ENCODE measurements at places on chromosomes 12 and 14. TPM values are rescaled to one million over a fixed set of nuclear protein-coding genes. Genes with fewer than 3 reads are reported as not detected.

Gene PRB2
- not detected for polyA plus RNA-seq

Gene BIN2
- polyA plus RNA-seq, result not detected

Gene A2M
- polyA plus RNA-seq, result 104 TPM

DNA sequence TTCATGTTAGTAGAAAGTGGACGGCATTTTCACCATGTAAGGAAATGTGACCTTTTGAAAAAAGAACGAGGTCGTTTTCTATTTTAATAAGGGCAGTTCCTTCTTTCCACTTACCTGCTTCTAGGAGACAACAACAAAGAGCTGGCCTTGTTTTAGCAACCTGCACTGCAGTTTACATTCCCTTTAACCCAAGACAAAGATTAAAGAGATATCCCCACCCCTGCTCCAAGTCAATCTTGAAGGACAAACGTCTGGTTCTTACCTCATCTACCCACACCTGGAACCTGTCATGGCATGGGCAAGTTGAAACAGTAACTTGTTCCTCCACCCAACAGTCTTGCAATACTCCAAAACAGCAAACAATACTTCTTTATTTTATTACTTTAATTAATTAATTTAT lies 32.7 kb downstream of the ZCCHC8 start:
- H3K27me3 ChIP-seq, result no peaks in the 10 kb centered on the region
- no peak overlapping the region for H3K4me3 ChIP-seq
- no peak overlapping the region for H3K27ac ChIP-seq
- peaks cover 4% of the 10 kb centered on the region for H3K4me1 ChIP-seq

DNA sequence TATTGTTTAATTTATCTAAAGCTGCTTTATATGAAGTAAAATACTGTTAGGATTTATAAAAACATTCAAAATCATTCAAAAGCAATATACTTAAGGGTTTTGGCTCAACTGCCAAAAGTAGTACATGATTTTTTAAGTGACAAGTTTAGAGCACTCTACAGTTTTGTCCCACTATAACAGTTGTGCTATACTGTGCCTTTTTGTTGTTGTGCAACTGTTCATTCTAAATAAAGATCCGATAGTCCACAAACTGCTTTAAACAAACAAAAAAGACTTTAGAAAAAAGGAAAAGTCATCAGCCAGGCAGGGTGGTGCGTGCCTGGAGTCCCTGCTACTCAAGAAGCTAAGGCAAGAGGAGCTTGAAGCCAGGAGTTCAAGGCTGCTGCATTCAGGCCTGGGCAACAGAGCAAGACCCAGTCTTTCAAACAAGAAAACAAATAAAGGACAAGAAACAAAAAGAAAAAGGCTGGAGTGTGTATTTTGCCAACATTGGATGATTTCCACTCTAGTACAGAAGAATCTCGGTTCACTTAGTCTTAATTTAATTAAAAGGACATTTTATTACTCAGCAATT lies 7.3 kb downstream of the C2CD5 start:
- no peaks in the 10 kb centered on the region for H3K36me3 ChIP-seq
- H3K4me1 ChIP-seq, result peaks cover 3% of the 10 kb centered on the region
- H3K4me3 ChIP-seq, result no peak overlapping the region
- H3K27ac ChIP-seq, result no peak overlapping the region
- no peak for DNase-seq
- H3K27me3 ChIP-seq, result no peaks in the 10 kb centered on the region

GRCh38 chr12:122003651-122004611 lies 17.8 kb upstream of the BCL7A start:
- H3K27me3 ChIP-seq, result no peaks in the 10 kb centered on the region
- peaks cover 11% of the 10 kb centered on the region for H3K4me1 ChIP-seq
- no peak for DNase-seq
- no peaks in the 10 kb centered on the region for H3K36me3 ChIP-seq
- H3K4me3 ChIP-seq, result no peak overlapping the region

DNA sequence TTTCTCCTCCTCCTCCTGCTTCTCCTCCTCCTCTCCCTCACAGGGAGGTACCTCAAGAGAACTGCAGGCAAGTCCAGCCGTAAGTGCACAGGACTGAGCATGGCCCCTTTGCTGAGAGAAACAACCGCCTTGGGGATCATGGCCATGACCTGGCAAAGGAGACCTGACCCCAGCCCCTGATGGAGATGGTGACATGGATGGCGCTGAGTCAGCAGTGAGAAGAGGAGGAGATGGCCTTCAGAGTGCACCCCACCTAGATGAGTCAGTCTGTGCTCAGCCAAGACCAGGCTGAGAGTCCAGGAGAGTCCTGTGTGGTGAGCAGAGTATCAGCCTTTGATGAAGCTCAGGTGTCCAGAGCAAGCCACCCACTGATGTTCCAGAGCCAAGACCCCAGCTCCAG lies 36.4 kb downstream of the MEG3 start:
- H3K36me3 ChIP-seq, result no peaks in the 10 kb centered on the region
- H3K4me1 ChIP-seq, result no peaks in the 10 kb centered on the region
- no peak overlapping the region for H3K27ac ChIP-seq
- DNase-seq, result no peak

DNA sequence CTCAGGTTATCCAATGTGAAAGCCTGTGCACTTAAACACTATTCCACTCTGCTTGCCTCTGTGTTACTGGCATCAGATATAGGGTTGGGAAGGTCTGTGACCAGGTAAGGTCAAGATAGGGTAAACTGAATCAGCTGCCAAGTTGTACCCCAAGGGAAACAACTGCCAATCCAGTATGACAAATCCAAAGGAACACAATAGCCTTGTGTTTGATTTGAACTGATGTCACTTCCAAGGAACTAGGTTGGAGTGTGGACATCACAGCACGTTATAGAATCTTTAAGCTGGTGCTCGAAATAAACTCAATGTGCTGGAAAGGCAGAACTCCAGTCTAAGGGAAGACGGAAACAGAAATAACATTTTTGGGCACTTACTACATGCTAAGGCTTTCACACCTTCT lies 223.4 kb upstream of the BTG1 start:
- H3K4me1 ChIP-seq, result peaks cover 11% of the 10 kb centered on the region
- no peaks in the 10 kb centered on the region for H3K36me3 ChIP-seq
- DNase-seq, result no peak
- H3K27me3 ChIP-seq, result no peaks in the 10 kb centered on the region

- H3K27ac ChIP-seq, result no peak overlapping the region
- H3K4me3 ChIP-seq, result no peak overlapping the region
- no peaks in the 10 kb centered on the region for H3K36me3 ChIP-seq
- H3K27me3 ChIP-seq, result no peaks in the 10 kb centered on the region
- DNase-seq, result peak; percentile 52
These were observed 29.0 kb downstream of the PTPRQ start for GRCh38 chr12:80472911-80473500.

- no peak for DNase-seq
- H3K36me3 ChIP-seq, result no peaks in the 10 kb centered on the region
- H3K4me1 ChIP-seq, result peaks cover 9% of the 10 kb centered on the region
These were observed 45.9 kb downstream of the IFNG start for GRCh38 chr12:68113644-68114043.

GRCh38 chr12:116508145-116509121 lies 50.7 kb upstream of the MAP1LC3B2 start:
- peak overlapping the region; percentile 29 for H3K4me3 ChIP-seq
- H3K27ac ChIP-seq, result no peak overlapping the region
- H3K36me3 ChIP-seq, result no peaks in the 10 kb centered on the region

GRCh38 chr12:42125388-42125767 lies 19.3 kb downstream of the GXYLT1 start:
- H3K27me3 ChIP-seq, result no peaks in the 10 kb centered on the region
- no peaks in the 10 kb centered on the region for H3K36me3 ChIP-seq

DNA sequence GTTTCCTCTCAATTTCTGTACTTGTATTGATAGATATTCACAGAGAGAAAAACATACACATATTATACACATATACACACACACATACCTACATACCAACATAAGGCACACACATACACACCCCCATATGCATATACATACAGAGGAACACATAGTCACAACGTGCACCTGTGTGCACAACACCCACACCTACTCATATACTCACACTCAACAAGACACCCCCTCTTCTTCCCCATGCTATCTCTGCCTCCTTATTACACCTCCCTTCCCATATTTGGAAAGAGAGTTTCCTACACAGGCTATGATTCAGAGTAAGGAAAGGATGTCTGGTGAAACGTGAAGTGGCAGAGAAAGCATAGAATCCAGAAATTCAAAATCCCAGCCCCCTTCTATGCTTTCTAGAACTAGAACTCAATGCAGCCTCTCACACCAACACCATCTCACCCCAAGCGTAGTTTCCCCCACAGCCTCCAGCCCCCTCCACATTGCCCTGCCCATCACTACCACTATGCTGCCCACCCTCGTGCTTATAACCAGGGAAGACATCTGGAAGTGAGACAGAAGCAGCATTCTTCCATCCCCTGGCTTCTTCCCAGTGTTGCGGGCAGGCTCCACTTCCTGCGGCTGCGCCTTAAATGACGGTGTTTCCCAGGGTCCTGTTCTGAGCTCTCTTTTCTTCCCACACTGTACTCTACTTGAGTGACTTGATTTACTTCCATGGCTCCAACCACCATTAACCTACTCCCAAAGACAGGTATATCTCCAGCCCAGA lies 2.4 kb downstream of the RNASE8 start:
- H3K27ac ChIP-seq, result no peak overlapping the region
- no peaks in the 10 kb centered on the region for H3K36me3 ChIP-seq

Data from cardiac muscle cell (in vitro differentiated cells and primary cell).